ENCODE measurements at places on chromosomes 11 and 22.

DNA sequence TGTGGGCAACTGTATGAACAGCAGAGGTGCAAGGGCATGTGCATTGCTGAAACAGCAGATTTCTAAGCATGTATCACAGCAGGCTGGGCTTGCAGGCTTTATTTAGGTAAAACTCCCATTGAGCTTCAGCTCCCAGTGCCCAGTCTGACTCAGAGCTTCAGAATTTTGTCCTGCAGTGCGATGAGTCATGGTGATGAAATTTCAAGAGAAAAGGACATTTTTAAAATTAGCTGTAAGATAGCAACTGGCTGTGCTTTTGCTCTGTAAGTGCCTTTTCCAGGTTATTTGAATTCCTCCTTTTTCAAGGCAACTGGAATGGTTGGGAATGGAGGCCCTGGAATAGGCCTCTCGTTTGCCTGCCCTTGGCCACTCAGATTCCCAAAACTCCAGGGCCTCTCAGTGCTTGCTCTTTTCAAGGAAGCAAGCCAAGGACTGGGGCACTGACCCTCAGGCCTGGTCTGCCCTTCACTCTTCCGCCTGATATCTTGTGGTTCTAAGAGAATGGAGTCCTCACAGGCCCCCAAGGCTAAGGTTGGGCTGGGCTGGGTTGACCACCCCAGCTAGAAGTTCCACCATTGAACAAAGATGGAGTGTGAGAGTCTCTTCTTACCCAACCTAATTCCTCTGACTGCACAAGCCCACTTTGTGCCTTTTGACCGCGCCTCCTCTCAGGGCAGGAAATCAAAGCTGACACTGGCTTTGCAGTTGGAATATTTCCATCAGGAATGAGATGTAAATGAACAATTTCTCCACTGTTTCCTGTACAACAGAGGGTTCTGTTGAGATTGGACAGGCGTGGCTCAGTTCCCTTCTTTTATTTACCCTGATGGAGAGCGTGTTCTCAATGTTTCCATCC, 59.5 kb upstream of the PRSS23 start:
- peak; percentile 16 for DNase-seq

DNA sequence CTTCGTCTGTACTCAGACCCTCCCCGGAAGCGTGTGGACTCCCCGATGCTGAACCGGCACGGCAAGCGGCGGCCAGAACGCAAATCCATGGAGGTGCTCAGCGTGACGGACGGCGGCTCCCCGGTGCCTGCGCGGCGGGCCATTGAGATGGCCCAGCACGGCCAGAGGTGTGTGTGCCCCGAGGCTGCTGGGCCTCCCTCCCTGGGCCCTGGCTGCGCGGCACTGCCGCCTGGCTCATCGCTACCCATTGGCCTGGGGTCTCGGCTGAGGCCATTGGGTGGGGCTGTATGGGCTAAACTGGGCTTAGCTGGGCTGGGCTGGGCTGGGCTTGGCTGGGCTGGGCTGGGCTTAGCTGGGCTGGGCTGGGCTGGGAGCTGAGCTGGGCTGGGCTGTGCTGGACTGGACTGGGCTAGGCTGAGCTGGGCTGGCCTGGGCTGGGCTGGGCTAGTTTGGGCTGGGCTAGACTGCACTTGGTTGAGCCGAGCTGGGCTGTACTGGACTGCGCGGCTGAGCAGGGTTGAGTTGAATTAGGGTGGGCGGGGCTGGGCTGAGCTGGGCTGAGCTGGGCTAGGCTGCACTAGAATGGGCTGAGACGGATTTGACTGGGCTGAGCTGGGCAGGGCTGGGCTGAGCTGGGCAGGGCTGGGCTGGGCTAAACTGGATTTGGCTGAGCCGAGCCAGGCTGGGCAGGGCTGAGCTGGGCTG, 40.7 kb downstream of the MOB2 start:
- DNase-seq: no peak

DNA sequence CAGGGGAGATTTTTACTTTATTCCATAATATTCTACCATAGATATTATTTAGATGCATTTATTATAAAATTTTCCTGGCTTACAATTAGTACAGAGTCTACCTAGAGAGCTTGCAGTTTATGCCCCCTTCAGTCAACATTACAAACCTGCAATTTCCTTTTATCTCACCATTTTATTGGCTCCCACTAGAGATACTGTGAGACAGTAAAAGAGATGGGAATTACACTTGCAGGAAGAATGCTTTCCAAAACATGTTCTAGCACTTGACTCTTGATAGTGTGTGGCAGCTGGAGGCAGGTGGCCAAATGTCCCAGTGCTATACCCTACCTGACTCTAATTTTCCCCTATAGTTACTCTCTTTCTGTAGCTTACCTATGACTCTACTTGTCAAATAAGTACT, 863.2 kb downstream of the DLG2 start:
- DNase-seq: no peak

DNA sequence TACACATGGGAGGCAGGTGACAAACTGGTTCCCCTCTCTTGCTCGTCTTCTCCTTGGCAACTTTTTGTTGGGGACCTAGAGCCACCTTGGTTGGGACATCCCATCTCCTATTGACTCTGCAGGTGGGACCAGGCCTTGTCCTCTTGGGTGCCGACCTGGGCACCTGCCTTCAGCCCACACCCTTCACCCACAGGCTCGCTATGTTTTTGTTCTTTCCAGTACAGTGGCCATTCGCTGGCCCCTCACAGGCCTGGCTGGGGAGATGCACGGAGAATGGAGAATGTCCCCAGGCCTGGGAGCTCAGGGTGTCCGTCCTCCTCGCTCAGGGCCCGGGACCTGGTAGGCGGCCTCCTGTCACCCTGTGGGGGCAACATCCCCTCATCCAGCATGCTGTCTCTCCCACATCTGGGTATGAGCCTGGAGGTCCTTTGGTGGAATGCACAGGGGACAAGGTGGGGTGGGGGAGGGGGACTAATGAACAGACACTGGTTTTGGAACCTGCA, 14.9 kb upstream of the OMP start:
- no peak for DNase-seq

DNA sequence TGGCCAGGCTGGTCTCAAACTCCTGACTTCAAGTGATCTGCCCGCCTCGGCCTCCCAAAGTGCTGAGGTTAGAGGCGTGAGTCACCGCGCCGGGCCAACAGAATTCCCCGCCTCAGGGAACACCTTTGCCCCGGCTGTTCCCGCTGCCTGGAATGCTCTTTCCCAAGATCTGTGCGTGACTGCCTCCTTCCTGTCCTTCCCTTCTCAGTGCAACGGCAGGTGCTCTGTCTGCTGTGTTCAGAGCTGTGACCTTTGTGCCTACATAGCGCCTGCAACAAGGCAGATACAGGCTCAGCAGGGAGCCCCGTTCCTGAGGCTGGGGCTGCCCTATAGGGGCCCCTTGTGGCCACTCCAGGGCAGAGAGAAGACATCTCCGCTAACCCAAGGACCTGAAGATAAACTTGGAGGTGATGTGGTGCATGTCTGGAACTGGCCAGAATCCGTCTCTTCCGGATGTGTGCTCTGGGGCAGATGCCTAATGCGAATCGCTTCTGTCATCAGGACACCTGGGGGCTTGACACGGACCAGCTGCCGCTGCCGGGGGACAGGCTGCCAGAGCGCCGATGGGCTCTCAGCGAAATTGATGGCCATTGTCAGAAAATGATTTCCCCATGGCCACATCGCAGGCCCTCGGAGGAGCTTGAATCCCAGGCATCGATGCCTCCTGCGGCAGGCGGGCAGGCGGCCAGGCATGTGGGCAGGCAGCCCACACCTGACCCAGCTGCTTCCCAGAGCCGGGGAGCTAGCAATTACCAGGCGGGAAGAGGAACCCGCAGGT, 43.5 kb upstream of the TCF20 start:
- DNase-seq: no peak

GRCh38 chr22:26127126-26127525, 42.1 kb upstream of the SEZ6L start:
- DNase-seq: no peak

GRCh38 chr22:37095113-37095512, 14.4 kb downstream of the TMPRSS6 start:
- peak; percentile 80 for DNase-seq

GRCh38 chr22:42873356-42873755, 16.3 kb upstream of the ARFGAP3 start:
- DNase-seq: no peak

- no peak for DNase-seq
These were observed 700 bp upstream of the DEPDC5 start for GRCh38 chr22:31753005-31753633.

DNA sequence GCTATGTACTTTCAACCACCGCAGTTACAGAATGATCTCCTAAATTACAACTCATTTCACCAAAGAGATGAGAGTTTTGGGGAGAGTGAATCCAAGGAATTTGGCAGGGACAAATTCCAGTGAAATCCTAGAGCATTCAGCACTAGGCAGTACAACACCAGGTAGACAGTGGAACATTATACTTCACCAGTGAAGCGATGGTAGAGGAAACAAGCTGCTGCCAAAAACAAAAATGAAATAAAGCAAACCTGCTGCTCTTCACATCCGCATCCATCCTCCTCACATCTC, 16.9 kb downstream of the SMCO4 start:
- no peak for DNase-seq

DNA sequence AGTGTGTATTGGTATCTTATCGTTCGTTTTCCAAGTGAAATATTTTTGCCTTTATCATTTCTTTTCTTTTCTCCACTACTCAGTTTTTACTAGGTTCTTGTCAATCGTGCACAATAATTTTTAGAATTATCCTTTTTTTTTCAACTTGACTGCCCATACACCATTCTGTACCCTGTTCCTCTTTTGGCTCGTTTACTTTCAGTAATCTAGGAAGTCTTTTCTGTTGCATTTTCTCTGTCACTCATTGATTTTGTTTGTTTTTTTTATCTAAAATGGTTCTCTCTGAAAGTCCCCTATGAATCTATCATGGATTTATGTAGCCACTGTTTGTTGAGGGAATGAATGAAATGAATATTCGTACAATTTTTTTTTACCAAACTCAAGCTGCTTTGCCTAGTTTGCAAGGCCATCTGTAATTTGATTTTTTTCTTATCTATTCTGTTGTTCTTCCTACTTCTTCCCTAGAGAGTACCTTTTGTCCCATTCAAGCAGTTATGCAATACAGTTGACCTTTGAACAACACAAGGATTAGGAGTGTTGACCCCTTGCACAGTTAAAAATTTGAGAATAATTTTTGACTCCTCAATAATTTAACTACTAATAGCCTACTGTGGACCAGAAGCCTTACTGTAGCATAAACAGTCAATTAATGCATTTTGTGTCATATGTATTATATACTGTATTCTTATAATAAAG, 166.3 kb downstream of the TMEM135 start:
- no peak for DNase-seq

- DNase-seq: no peak
These were observed 133.6 kb downstream of the CASP12 start for GRCh38 chr11:104764710-104765045.

GRCh38 chr22:44024288-44024921, at the start of gene PARVB:
PARVB (plus strand) TSS chr22:44024302; CDS start chr22:44024340, 38 bp downstream.
- DNase-seq: no peak

GRCh38 chr22:47299863-47300697, 537.6 kb downstream of the TBC1D22A start:
- DNase-seq: no peak

- DNase-seq: no peak
These were observed 37.4 kb downstream of the PRDM10 start for GRCh38 chr11:129965248-129965647.

GRCh38 chr11:37695283-37695682, 1097.2 kb upstream of the RAG2 start:
- no peak for DNase-seq

DNA sequence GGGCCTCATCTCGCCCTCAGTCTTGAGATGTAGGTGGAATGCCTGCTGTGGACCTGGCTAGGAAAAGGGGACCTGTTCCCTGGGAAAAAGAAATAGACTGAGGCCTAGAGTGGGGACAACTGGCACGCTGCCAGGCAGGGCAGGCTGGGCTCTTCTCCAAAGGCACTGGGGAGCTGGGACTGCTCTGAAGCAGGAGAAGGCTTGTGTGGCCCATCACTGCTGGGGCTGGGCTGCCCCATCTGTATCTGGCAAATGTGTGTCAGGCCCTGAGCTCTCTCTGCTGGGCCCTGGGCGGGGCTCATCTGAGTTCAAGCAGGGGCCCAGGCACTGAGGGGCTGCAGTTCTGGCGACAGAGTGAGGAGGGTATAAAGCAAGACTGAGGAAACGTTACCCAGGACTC, 32.9 kb downstream of the ARVCF start:
- DNase-seq: no peak

- DNase-seq: no peak
These were observed 49.4 kb downstream of the FLRT1 start for GRCh38 chr11:64084951-64085710.

- DNase-seq: no peak
These were observed 41.4 kb upstream of the NFAM1 start for GRCh38 chr22:42473484-42474193.

DNA sequence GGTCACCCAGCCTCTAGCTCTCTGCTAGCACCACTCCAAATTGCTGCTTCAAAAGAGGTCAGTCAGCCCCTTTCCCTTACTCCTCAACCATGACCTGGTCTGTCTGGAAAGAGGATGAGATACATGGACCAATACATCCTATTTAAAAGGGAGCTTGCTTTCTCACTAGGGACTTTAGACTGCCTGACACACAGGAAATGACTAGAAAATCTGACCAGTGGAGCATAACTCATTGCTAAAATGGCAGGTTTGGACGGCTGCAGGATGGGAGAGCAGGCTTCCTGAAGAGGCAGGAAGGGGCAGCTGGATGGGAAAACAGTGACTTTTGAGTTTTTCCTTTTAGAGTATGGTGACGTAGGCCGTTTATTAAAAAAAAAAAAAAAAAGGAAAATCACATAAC, 25.3 kb downstream of the STIM1 start:
- no peak for DNase-seq

DNA sequence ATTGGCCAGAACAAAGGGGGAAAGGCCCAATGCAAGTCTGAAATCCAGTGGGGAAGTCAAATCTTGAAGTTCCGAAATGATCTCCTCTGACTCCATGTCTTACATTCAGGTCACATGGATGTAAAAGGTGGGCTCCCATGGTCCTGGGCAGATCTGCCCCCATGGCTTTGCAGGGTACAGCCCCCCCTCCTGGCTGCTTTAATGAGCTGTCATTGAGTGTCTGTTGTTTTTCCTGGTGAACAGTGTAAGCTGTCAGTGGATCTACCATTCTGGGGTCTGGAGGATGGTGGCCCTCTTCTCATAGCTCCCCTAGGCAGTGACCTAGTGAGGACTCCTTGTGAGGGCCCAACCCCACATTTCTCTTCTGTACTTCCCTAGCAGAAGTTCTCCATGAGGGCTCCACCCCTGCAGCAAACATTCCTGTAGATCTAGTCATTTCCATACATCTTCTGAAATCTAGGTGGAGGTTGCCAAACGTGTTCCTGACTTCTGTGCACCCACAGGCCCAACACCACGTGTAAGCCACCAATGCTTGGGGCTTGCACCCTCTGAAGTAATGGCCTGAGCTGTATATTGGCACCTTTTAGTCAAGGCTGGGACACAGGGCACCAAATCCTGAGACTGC, 9.3 kb downstream of the CARD18 start:
- DNase-seq: no peak

GRCh38 chr11:2570841-2571597, 126.2 kb downstream of the KCNQ1 start:
- no peak for DNase-seq

GRCh38 chr11:64321533-64321932, 3.6 kb downstream of the PRDX5 start:
- DNase-seq: no peak

Measured in stimulated activated CD4-positive, alpha-beta T cell treated with anti-CD3 and anti-CD28 coated beads, Interleukin-15, amount 100 ng/mL, for 48 hours (primary cell).